ENCODE measurements at places on chromosomes 1 and 21.

- DNase-seq, result peak; percentile 89
These were observed 57.6 kb downstream of the WLS start for GRCh38 chr1:68174738-68175113.

DNA sequence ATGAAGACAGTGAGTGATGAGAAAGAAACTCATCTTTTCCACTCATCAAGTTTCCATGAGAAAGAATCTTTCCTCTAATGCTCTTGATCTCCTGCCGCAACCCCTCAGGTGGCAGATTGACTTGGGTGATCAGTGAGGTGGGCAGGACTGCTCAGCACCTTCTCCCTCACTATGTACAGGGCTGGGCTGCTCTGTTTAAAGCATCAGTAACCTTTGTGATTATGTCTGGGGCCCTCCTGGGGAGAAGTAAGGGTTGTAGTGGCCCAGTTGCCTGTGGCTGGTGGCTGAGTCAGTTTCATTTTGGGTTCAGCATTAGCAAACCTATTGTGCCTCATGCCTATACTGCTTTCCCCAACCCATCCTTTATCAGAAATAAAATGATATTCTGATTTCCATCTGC is 366.0 kb downstream of the TTLL7 start:
- DNase-seq, result no peak

GRCh38 chr1:158754420-158754819 is at the start of gene OR6K6:
Gene OR6K6 (plus strand): TSS chr1:158754720. CDS start chr1:158754888, 168 bp downstream.
- DNase-seq, result no peak

DNA sequence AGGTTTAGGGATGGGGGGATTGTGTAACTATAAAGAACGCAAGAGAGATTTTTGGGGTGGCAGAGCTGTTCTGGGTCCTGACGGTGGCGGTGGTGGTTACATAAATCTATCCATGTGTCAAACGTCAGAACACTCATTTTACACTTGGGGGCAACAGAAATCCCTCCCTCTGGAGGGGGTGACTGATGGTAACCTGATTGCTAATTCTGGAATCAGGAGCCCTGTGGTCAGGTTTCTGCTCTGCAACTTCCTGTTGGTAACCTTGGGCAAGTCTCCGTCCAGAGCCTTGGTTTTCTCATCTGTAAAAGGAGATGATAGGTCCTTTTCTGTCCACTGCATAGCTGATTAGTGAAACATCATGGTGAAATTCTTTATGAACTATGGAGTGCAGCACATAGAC is 40.9 kb downstream of the ALPL start:
- peak; percentile 50 for DNase-seq

DNA sequence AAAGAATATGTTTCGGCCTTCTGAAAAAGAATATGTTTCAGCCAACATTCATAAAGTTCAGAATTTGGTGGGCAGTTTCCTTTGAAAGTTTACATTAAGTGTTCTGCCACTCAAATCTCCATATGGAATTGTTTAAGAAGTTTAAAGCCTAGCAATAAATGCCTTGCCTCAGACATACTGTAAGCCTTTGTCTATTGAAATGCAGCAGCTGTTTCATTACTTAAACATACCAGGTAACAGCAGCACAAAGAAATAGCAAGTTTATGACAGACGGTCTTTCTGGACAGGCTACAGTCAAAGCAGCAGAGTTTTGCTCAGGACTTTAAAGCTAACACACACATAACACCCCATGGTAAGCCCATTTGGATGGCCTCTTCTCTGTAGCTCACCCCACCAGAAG is 38.5 kb upstream of the C1orf105 start:
- peak; percentile 28 for DNase-seq

- DNase-seq, result peak; percentile 23
These were observed 72.5 kb downstream of the NTMT2 start for GRCh38 chr1:170218257-170218650.

- no peak for DNase-seq
These were observed 279.5 kb downstream of the DUSP10 start for GRCh38 chr1:221462345-221462744.

- DNase-seq, result no peak
These were observed 1.1 kb upstream of the RPRD2 start for GRCh38 chr1:150362721-150363425.

GRCh38 chr21:14267076-14267475 is 51.1 kb downstream of the RBM11 start:
- no peak for DNase-seq

GRCh38 chr1:207825409-207825695 is 73.5 kb downstream of the CD46 start:
- DNase-seq, result no peak

GRCh38 chr21:17736072-17736471 is 83.1 kb downstream of the C21orf91 start:
- DNase-seq, result no peak

DNA sequence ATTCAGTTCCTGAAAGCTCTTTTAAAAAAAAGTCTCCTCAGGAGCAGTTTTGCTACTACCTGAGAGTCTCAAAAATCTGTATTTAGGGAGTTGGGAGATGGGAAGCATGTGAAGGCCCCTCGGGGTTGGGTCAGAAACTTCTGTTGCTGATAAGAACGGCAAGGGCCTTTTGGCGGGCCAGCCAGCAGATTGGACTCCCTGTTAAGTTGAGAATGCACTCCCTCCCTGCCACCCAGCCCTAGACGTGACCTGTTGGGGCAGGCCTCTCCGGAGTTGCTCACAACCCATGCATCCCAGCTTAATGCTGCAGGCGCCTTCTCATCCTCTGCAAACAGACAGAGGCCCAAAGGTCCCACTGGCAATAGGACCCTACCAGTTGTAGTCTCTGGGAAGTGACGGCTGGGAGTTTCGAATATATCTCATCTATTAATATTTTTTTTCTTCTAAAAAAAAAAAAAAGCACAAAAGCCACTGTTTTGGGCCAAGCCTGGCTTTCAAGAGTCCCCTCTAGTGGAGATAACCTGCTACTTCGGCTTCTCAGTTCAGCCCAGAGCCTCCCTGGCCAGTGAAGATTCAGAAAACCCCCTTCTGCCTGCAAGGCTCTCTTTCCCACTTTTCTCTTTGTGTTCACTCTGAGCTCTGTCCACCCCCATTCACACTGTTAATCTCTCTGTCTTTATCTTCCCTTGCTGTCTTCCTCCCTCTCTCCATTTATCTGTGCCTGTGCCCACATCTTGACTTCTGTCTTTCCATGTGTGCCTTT is 5.3 kb downstream of the PLXNA2 start:
- DNase-seq, result peak; percentile 57

GRCh38 chr1:179167418-179167777 is 62.1 kb downstream of the ABL2 start:
- no peak for DNase-seq

DNA sequence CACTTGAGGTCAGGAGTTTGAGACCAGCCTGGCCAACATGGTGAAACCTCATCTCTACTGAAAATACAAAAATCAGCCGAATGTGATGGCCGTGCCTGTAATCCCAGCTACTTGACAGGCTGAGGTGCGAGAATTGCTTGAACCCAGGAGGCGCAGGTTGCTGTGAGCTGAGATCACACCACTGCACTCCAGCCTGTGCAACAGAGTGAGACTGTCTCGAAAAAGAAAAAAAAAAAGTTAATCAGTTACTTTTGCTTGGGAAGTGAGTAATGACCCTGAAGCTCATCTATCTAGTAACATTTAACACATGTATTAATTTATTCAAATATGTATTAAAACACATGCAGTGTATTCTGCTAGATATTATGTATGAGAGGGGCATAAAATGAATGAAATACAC is 49.4 kb downstream of the ZNF326 start:
- DNase-seq, result no peak

GRCh38 chr1:67624680-67625079 is 60.3 kb upstream of the GADD45A start:
- no peak for DNase-seq

DNA sequence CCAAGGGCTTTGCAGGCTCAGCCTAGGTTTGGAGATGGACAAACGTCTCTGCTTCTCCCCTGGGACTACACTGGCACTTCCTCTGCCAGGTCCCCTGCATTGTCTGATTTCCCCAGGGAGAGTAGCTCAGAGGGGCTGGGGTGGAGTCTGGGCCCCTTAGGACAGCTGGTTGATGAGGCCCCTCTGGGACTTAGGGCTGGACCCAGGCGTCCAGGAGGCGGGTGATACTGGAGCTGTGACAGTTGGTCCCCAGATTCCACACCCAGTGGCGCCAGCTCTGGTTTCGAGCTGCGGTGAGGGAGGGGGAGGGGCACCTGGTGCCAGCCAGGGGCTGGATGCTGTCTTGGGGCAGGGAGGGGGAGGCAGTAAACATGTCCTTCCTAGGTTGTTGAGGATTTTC is 7.4 kb upstream of the MEX3A start:
- DNase-seq, result no peak

DNA sequence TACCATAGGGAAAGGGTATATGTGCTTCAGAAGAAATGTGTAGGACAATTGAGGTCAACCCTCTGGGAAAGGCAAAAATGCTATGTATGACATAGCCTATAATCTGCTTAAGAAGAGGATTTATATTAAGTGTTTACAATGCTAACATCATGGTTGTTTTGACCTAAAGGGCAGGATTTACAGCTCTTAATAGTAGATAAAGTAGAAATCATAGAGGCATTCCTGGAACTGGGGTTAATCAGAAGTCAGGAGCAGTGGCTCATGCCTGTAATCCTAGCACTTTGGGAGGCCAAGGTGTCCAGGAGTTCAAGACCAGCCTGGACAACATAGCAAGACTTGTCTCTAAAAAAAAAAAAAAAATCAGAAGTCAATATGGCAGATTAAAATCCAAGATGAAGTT is 8.7 kb upstream of the RPL11 start:
- DNase-seq, result no peak

GRCh38 chr1:91071838-91072237 is 50.0 kb upstream of the ZNF644 start:
- DNase-seq, result no peak

GRCh38 chr21:38470755-38471154 is 27.5 kb downstream of the ERG start:
- no peak for DNase-seq

- no peak for DNase-seq
These were observed 71.9 kb downstream of the ZSWIM5 start for GRCh38 chr1:45134461-45134873.

GRCh38 chr1:228087771-228088251 is 5.3 kb downstream of the ARF1 start:
- peak; percentile 65 for DNase-seq

DNA sequence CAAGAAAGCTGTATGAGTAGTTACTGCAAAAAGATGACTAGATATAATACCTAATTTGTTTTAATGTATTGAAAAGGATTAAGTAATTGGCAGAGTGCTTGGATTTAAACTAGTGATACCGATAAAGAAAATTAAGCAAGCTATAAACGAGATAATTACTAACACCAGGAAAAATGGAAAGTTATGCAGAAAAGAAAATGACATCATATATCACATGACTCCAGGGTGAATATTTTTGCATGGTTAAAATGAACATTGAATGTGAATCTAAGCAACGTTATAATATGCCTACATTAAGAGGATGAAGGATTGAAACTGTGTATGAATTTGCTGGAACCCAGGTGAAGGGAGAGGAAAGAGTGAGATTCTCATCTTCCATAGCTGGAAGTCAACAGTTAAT is 644.4 kb downstream of the ADGRL2 start:
- no peak for DNase-seq

GRCh38 chr1:58650141-58650540 is 49.7 kb downstream of the MYSM1 start:
- peak; percentile 47 for DNase-seq

- DNase-seq, result no peak
These were observed 9.2 kb upstream of the IFI44 start for GRCh38 chr1:78640462-78640861.

GRCh38 chr1:98406352-98407088 is 255.0 kb upstream of the SNX7 start:
- no peak for DNase-seq

DNA sequence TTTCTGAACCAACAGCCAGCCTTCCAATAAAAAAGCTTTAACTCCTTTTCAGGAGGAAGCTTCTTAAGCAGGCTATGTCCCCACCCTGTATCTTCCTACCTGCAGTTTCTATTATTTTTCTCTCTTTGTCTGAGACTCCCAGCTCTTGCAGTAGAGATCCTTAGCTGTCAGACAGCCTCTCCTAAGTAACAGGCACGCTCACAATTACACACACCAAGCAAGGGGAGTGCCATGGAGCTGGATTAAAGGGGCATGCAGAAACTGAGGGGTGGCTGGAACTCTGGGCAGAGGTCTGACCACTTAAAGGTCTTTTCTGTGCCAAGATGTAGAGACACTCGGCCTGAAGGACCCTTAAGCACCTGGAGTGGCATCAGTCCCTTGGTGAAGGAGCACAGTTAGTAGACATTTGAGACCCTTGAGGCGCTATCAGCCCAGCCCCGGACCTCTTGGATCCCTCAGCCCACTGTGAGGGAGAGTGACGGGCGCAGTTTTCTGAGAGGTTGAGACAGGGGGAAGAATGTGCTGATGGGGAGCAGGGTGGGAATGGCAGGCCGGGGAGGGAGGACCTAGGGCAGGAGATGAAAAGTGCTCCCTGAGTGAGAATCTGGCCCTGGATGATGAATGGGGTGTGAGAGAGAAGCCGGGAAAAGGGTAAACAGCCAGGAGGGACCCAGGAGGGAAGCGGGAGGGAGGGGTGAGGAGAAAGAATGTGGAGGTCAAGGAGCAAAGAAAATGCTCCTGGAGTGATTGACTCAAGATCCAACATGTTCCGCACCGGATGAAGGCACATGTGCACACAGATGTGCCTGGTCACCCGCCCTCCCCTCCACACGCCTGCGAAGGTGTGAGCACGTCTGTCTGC is 13.3 kb downstream of the PLXNA2 start:
- no peak for DNase-seq

GRCh38 chr1:89723863-89724262 is 90.9 kb downstream of the LRRC8C start:
- peak; percentile 43 for DNase-seq

DNA sequence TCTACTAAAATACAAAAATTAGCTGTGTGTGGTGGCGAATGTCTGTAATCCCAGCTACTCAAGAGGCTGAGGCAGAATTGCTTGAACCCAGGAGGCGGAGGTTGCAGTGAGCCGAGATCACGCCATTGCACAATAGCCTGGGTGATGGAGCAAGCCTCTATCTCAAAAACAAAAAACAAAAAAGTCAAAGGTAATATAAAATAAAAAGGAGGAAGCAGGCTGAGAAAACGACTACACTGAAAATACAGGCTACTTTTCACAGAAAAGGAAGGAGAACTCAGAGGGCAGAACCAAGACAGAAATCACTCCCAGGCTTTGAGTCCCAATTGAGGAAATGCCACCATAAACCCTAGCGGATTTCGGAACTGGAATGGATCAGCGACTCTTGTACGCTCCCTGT is 5.9 kb upstream of the A3GALT2 start:
- no peak for DNase-seq

- DNase-seq, result peak; percentile 86
These were observed 236.5 kb upstream of the JUN start for GRCh38 chr1:59020151-59020997.

GRCh38 chr1:82632155-82632554 is 831.4 kb downstream of the ADGRL2 start:
- no peak for DNase-seq

DNA sequence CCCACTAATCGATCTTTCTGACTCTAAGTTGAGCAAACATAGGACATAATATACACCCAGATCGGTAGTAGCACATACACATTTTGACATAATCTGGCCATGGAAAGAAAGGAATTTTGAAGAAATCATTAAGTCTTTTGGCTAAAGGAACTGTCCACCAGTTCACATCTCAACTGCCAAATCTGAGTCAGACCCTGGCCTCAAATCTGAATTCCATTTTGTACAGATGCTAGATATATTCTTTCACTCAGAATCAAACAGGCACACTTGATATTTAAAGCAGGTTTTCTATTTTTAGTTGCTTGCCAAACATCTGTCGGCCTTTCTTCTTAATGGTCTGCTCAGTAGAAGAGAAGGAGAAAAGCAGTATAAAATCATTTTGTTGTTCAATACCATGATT is 281.8 kb downstream of the BARHL2 start:
- DNase-seq, result no peak

- DNase-seq, result no peak
These were observed 3.1 kb downstream of the USP48 start for GRCh38 chr1:21779613-21780521.

Measured in IMR-90 (cell line).